ENCODE measurements at places on chromosomes 2 and 18.

GRCh38 chr2:222884114-222884771 is 23.4 kb downstream of the ACSL3 start:
- DNase-seq = no peak

- no peak for DNase-seq
Observed at GRCh38 chr2:23055251-23055650, 329.7 kb upstream of the KLHL29 start.

DNA sequence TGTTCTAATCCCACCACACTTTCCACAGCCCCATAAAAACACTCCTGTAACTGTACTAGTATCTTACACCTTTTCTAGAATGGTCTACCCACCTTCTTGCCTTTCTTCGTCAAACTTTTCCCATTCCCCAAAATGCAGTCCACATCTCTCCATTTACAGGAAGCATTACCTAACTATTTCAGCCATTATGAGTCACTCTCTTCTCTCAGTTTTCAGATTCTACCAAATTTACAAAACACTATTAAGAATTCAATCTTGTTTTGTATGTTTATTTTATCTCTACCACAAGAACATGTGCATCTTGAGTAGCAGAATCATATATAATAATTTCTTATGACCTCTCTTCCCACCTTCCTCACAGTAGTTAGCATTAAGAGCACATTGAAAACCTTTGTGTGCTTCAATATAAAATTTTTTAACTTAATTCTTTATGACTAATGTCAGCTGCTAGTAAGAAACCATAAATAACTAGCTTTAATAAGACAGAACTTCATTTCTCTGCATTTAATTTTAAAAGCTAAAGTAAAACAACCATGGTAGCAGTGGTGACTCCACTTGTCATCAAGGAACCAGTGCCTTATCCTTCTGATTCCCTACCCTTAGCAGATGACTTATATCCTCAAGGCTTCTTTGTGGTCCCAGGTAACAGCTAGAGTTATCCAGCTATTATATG is 56.6 kb upstream of the MAP2 start:
- DNase-seq = no peak

GRCh38 chr18:22606563-22607283 is 189.0 kb upstream of the CTAGE1 start:
- DNase-seq = no peak

GRCh38 chr2:185050804-185051203 is 452.5 kb downstream of the ZNF804A start:
- no peak for DNase-seq

DNA sequence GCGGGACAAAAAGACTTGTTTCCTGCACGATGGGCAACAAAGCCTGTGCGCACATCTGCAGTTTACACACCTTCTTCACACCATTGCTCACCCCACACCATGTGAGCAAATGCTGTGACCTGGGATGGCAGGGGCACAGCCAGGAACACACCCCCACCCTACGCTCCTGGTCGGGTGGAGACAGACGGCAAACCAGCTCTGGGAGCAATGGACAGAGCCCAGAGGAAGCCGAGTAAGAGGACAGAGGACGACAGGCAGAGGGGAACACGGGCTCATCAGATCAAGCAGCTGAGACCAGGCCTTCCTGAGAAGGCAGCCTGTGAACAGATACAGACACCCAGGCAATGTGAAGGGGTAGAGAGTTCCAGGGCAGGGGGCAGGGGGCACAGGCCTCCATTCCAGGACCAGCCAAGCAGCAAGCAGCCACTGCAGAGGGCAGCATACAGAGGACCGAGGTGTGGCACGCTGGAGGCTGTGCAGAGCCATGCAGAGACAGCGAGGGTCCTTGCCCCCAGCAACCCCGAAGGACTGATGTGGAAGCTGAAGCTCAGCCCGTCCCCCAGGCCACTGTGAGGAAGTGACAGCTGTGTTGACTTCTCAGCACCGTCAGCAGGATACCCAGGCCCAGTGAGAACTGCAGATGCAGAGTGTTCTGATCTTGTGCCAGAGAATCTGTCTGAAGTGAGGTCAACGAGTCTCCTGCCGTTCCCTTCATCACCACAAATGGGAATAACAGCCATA is 46.2 kb downstream of the PARD6G start:
- no peak for DNase-seq

DNA sequence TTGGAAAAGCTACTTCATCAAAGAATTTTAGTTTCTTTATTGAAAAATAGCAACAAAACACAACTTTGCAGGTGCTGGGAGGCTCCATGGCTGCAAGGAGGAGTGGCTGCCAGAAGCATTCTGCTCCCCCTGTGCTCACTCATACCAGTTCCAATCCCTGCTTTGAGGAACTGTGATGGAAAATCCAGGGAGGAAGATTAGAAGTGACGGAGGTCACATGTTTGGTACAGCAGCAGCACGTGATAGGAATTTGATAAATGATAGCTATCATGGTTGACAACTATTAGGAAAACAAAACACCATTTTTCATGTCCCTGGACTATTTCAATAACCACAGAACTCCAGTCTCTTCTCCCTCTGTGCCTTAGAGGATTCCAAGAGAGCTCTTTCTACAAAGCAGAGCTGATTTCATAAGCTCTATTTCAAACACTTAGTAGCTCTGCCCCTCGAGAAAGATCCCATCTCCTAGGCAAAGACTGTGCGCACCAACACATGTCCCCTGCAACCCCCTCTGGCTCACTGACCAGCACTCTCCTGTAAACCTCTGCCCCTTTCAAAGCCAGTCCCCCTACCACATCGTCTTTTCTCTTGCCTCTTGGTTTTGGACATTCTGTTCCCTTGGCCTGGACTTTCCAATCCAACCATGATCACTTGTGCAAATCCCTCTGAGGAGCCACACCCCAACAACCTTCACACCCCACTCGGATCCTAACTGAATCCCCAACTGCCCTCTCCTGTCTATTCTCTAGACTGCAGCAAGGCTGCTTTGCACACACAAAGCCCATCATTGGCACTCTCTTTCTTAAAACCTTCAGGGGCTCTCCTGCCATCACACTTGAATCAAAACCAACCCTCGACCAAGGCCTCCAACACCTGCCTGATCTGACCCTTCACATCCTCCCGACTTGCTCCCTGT is 352.4 kb upstream of the PKDCC start:
- DNase-seq = no peak

DNA sequence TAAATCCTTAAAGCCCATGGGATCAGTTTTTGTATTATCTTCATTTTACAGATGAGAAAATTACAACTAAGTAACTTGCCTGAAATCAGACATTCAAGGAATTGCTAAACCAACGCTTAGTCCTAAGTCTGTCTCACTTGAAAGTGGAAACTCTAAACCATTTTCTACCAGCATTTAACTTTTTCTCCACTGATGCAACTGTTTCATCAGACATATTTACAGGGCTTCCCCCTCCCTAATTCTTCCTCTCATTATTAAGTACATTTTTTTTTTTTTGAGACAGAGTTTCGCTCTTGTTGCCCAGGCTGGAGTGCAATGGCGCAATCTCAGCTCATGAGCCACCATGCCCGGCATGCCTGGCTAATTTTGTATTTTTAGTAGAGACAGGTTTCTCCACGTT is 88.6 kb downstream of the ACVR1C start:
- no peak for DNase-seq

All from inflammatory macrophage treated with lipopolysaccharide for 4 hours (primary cell).